Stimulated activated CD4-positive, alpha-beta T cell treated with anti-CD3 and anti-CD28 coated beads, Interleukin-4, amount 100 ng/mL, for 48 hours (primary cell): ENCODE measurements at places on chromosomes 12 and 14.

- DNase-seq = no peak
These were observed 12.3 kb downstream of the METTL3 start for GRCh38 chr14:21498540-21499526.

GRCh38 chr12:103880299-103881142 is 39.5 kb upstream of the NT5DC3 start:
- DNase-seq = no peak

DNA sequence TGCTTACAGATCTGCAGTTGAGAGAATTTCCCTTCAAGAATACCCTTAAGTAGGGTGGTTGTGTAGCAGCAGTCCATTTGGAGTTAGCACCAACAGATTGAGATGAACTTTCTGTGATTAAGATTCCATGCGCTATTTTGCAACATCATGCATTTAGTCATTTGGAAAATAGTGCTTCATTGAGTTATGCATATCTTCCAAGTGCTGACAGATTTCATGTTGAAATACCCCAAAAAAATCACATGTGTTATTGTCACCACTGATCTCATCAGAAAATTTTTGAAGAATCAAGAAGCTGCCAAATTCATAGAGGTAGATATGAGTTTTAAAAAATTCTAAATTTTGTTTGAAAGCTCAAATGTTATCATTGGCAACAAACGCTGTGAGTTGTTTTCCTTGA is 35.5 kb upstream of the OSBPL8 start:
- DNase-seq = no peak

GRCh38 chr12:112798048-112798760 is 6.7 kb downstream of the RPH3A start:
- DNase-seq = no peak

DNA sequence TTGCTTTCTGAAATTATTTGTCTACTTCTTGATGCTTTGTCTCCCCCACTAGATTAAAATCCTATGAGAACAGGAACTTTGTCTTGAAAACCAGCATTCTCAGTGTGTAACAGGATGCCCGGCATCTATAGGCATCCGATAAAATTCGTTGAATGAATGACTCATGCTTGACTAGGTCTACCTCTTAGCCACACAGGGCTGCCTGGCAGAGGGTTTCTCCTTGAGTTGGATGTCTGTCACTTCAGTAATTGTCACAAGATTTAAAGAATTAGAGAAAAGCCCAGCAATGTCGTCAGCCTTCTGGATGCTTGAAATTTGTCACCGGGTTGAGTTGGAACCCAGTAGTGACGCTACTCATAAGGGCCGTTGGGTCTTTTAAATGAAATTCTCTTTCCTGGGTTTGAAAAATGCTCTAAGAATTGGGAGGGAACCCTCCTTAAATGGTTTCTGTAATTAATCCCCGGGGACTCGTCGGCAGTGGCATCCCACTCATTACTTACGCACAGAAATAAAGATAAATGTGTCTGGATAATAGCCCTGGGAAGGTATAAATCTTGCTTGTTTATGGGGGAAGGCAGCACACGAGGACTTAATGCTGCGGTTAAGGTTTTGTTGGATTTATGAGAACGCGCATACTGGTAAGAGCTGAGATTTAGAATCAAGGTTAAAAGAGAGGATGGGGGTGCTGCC is 194.1 kb downstream of the AACS start:
- DNase-seq = no peak

GRCh38 chr14:90523544-90523943 is 126.7 kb downstream of the CALM1 start:
- DNase-seq = no peak

GRCh38 chr12:89469361-89469760 is 55.2 kb downstream of the GALNT4 start:
- no peak for DNase-seq

GRCh38 chr14:68568907-68569897 is 223.7 kb downstream of the ZFP36L1 start:
- DNase-seq = no peak

DNA sequence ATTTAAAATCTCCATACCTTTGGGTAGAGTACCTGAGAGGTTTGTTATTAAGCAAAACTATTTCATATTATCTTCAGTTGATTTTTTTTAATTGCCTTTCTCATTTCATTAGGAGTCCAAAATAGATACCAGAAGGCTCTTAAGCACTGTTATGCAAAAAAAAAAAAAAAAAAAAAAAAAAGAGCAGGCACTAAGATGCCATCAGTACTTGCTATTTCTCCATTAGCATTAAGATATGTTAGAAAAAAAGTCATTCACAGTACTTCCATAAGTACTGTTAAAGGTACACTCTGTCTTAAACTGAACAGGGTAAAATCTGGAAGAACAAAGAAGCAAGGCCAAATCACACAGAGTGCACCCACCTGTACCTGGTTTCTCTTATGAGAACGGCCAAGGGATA is 57.2 kb downstream of the SETD3 start:
- no peak for DNase-seq

- DNase-seq = no peak
These were observed 1.1 kb downstream of the PPP1R1A start for GRCh38 chr12:54587315-54587873.

DNA sequence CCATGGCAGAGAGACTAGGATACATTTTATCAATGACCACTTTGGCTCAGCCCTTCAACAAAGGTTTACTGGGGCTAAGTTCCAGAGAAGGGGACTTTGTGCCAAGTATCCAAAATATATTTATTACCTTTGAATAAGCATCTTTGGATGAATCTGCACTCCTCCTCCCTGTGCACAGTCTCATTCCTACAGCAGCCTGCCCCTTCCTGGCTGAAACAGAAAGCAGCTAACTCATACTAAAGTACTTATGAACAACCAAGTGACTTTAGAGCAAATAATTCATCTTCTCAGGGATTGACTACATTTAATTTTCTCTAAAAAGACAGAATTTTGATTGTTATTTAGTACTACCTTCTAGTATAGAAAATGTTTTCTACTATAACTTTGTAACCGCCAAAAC is 47.8 kb upstream of the ETV6 start:
- no peak for DNase-seq

DNA sequence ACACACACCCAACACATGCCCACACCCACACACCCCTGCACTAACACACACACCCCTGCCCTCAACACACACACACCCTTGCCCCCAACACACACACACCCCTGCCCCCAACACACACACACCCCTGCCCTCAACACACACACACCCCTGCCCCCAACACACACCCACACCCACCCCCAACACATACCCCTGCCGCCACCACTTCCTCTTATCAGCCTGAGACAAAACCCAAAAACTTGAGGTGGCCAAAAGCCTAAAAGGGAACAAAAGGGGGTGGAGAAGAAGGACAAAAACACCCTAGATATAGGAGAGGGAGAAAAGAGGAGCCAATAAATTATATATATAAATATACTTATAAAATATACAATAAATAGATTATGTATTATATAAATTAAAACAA is 9.1 kb upstream of the DEGS2 start:
- no peak for DNase-seq

GRCh38 chr12:93682846-93683261 is 5.7 kb downstream of the CRADD start:
- no peak for DNase-seq

- DNase-seq = no peak
These were observed 152.4 kb downstream of the TSPAN9 start for GRCh38 chr12:3229577-3229976.

GRCh38 chr12:80188576-80188975 is 89.2 kb downstream of the OTOGL start:
- DNase-seq = no peak

DNA sequence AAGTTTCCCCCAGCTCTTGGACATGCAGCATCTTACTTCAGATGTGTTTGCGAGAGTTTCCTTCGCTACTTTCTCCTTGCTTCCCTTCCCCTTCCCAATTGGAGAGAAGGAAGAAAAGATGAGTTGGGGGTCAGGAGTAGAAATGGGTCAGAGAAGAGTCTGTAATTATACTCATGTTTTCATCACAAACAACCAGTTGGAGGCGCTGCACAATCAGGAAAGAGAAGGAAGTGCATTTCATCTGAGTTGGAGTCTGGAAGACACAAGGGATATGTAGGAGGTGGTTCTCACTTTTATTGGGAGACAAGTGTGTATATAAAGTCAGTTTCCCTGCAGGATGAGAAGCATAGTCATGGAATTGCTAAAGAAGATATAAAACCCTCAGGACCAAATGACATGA is 31.3 kb upstream of the VSX2 start:
- no peak for DNase-seq

DNA sequence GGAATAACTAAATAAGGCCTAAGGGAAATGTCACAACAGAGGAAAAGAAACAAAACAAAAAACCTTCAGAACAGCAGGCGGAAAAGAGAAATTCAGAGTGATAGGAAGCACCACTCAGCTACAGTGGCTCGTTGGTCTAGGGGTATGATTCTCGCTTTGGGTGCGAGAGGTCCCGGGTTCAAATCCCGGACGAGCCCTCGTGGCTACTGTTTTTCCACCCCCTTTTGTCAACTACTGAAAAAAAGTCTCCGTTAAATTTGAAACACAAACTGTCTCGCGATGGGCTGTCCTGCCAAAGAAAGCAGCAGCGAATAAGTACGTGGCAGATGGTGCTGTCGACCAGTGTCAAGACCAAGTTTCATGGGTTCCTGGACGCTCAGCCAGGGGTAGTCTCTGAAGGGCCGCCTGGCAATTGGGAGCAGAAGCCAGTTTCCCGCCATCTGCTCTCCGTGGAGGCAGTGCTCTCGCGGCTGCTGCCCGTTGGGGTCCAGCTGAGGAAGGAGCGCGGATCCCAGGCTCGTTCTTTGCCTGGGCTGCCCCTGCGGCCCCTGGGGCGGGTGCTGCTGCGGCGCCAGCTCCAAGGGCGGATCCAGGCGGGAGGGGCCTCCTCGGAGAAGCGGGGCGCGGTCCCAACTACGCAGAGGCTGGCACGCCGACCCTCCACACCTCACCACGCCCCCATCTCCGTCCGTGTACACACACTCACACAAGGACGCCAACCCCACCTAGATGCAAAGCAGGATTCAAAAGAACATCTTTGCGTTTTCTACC is at the start of gene RNASE4:
RNASE4 (plus strand) TSS at position 670 of the 771 bp plus-strand sequence. CDS start 14,812 bp downstream, outside the sequence.
- DNase-seq = peak; percentile 79

DNA sequence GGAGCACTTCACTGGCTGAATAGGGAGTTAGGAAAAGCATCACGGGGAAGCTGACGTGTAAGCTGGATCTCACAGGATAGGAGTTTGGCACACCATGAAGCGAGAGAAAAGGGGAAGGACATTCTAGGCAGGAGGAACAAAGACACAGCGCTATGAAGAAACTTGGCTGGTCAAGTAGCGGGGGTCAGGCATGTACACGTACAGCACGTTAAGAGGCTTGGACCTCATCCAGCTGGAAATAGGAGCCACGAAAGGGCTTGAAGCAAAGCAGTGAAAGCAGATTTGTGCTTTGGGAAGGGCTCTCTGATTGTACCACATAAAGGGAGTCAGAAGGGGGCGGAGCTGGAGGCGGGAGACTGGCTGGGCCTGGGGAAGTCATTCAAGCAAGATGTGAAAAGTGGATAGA is 19.6 kb upstream of the GALNT8 start:
- DNase-seq = no peak

DNA sequence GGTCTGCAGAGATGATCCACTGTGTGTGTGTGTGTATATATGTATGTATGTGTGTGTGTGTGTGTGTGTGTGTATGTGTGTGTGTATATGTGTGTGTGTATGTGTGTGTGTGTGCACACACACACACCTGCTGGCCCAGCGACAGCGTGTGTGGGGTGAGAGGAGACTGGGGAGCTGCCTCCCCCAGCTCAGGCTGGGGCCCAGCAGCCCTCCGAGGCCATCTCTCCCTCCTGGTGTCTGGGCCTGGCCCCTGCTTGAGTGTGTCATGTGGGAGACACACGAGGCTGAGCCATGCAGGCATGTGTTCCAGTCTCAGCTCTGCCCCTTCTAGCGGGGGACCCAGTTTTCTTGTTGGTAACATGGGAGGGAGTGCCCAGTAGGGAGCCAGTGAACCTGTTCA is 10.0 kb upstream of the TNFAIP2 start:
- DNase-seq = no peak

DNA sequence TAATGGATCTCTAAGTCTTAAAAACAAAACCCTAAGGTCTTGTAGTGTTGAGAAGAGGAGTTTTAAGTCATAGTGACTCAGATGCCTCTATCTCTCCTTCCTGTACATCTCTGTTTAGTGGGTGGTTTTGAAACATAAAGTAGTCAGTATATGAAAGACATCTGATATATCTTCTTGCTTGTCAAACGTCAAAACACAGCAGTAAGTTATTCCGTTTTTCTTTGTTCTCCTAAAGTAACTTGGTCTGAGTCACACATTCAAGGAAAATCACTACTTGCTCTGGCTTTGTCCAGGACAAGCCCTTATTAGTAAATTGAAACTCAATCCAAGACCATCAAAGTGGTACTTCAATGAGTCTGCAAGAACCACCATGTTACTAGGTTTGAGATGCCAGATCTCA is 1172.5 kb downstream of the BCL11B start:
- no peak for DNase-seq

DNA sequence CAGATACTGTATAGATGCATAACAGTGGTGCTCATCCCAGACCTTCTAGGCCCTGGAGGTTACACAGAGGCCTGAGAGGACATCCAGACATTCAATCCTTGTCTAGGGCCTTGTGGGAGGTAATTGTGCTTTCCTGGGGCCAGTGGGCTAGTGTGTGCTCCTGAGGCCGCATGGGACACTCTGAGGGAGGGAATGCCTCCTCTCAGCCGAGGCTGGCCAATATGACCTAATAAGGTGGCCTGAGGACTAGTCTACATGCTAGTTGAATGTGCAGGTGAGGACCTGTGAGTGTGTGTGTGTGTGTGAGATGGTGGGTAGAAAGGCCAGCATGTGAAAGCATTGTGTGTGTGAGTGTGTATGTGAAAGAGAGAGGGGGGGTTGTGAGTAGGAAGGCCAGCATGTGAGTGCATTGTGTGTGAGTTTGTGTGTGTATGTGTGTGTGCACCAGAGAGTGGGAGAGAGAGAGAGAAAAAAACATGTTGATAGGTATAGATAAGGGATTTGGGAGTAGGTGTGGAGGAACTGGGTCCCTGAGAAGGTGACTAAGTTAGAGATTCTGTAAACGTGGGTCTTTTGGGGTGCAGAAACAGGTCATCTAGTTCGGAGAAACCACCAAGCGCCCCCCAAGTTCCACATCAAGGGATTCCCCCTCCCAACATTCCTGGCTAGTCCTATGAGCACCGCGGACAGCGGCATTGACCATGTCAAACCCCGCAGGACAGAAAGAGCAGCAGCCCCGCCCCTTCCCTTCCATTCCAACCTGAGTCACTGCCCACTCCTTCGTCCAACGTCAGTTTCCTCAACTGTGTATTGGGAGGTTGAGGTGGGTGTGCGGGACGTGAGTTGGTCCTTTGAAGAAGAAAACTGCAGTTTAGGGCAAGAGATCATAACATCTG is 9.7 kb upstream of the KRT81 start:
- no peak for DNase-seq

GRCh38 chr12:31585271-31585670 is 5.7 kb downstream of the DENND5B start:
- no peak for DNase-seq
